Smooth muscle cell of the umbilical artery (primary cell): ENCODE measurements at places on chromosomes 6 and 20. TPM values are rescaled to one million over a fixed set of nuclear protein-coding genes. Genes with fewer than 3 reads are reported as not detected.

Gene NHSL1
- 7.4 and 12.1 TPM in 2 replicates for total RNA-seq

Gene TMEM74B
- 0.14 TPM in 1 of 2 replicates, not detected in the other for total RNA-seq

Gene PHACTR3
- total RNA-seq: not detected in 2 replicates

Gene SASH1
- total RNA-seq: 27.9 and 55.3 TPM in 2 replicates

Gene LGSN
- total RNA-seq: under 0.01 TPM in 1 of 2 replicates, not detected in the other

Gene HLA-DQA1
- not detected in 2 replicates for total RNA-seq

Gene MICB
- 6.5 and 9.6 TPM in 2 replicates for total RNA-seq

Gene ZC2HC1B
- not detected in 2 replicates for total RNA-seq

Gene ATP6V1G2
- total RNA-seq: 2.6 and 3.3 TPM in 2 replicates

Gene SLC17A2
- not detected in 2 replicates for total RNA-seq

Gene ARID1B
- total RNA-seq: 35.0 and 56.1 TPM in 2 replicates

Gene ANKRD66
- not detected in 2 replicates for total RNA-seq

Gene SKIC2
- total RNA-seq: 60.3 and 63.7 TPM in 2 replicates

Gene MOG
- not detected in 2 replicates for total RNA-seq

Gene SNX3
- total RNA-seq: 180 and 213 TPM in 2 replicates

Gene GPX5
- not detected in 2 replicates for total RNA-seq

Gene SLC16A10
- total RNA-seq: 0.05 and 0.30 TPM in 2 replicates

Gene ABHD16B
- total RNA-seq: 0.09 TPM in 1 of 2 replicates, not detected in the other

Gene OR2B6
- total RNA-seq: not detected in 2 replicates

Gene XKR7
- total RNA-seq: under 0.01 TPM in 1 of 2 replicates, not detected in the other

Gene TP53TG5
- not detected in 2 replicates for total RNA-seq

Gene CST2
- not detected in 2 replicates for total RNA-seq

Gene PAQR8
- 4.8 and 5.3 TPM in 2 replicates for total RNA-seq

Gene SPATA25
- 1.1 and 2.1 TPM in 2 replicates for total RNA-seq

Gene ME1
- 43.7 and 48.9 TPM in 2 replicates for total RNA-seq

Gene TRAPPC3L
- 0.30 TPM in 1 of 2 replicates, not detected in the other for total RNA-seq

Gene EFCAB8
- total RNA-seq: under 0.01 and 0.97 TPM in 2 replicates
